ENCODE measurements at places on chromosomes 7 and 10.

- no peak for DNase-seq
Observed at GRCh38 chr10:119783665-119784027, 57.8 kb downstream of the INPP5F start.

DNA sequence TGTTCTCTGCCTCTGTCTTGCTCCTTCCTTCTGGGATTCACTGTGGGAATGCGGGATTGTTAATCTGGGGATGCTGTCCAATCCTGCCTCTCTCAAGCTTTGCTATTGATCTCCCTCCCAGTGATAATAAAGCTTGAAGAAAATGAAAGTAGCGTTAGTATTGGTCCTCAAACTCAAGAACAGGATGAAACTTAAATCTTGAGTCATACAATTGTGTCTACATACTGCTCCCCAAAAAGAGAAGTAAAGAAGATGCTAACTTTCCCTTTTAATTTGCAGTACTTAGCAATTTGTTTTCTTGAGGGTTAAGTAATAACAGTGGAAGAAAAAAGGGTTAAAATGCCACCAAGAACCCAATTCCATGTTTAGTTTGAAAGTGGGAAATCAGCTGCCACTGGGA lies 13.6 kb downstream of the CFTR start:
- no peak for DNase-seq

- no peak for DNase-seq
Observed at GRCh38 chr10:104331208-104331838, 6.9 kb downstream of the ITPRIP start.

DNA sequence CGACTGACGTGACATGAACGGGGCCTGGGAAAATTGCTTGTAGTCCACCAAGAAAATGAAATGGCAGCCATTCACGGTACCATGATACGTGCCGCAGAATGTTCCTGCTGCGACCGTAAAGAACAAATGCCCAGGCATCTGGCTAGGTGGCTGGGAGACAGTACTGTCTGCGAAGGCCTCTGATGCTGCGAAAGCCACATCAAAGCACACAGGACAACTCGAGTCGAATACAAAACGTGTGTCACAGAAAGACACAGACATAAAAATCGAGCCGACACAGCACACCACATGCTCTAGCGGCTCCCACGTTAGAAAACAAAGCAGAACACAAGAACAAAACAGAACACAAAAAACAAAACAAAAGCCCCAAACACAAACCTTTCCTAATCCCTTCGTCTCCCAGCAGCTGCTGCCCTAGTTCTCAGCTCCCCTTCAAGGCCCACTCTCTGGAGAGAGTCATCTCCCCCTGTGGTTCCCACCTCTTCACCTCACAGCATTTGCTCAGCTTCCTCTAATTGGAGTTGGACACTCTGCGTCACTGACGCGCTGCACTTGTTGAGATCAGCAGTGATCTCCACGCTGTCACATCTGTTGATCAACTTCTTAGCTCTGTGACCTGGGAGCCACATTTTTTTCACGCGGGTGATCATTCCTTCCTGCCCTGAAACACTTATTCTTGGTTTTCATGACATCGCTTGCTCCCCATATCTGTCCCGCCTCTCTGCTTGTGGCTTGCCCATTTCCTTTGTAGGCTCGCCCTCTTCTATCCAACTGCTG lies 112.2 kb downstream of the CLEC2L start:
- no peak for DNase-seq

- DNase-seq, result no peak
Observed at GRCh38 chr10:71435571-71436267, 39.0 kb downstream of the CDH23 start.

- no peak for DNase-seq
Observed at GRCh38 chr7:69683002-69683401, 84.7 kb downstream of the AUTS2 start.

DNA sequence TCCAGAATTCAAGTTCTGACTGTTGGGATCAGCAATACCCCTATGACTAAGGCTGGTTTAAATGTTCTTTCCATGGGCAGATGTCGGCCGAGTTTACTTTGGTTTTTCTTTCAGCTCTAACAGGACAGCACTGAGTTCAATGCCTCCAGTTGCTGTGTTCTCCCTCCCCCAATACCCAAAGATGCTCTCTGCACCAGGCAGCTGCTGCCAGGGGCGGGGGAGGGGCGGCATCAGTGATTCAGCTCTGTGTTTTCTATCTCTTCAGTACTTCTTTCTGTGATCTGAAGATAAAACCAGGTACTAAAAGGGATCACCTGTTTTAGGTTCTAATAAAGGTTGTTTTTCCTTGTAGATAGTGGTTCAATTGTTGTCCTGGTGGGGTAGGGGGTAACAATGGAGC lies 576.7 kb upstream of the POT1 start:
- no peak for DNase-seq

- DNase-seq, result no peak
Observed at GRCh38 chr10:92222603-92223262, 68.1 kb downstream of the CPEB3 start.

GRCh38 chr10:96236090-96236478 lies 35.3 kb downstream of the BLNK start:
- no peak for DNase-seq

GRCh38 chr10:131651674-131652437 lies 249.0 kb upstream of the PPP2R2D start:
- no peak for DNase-seq

DNA sequence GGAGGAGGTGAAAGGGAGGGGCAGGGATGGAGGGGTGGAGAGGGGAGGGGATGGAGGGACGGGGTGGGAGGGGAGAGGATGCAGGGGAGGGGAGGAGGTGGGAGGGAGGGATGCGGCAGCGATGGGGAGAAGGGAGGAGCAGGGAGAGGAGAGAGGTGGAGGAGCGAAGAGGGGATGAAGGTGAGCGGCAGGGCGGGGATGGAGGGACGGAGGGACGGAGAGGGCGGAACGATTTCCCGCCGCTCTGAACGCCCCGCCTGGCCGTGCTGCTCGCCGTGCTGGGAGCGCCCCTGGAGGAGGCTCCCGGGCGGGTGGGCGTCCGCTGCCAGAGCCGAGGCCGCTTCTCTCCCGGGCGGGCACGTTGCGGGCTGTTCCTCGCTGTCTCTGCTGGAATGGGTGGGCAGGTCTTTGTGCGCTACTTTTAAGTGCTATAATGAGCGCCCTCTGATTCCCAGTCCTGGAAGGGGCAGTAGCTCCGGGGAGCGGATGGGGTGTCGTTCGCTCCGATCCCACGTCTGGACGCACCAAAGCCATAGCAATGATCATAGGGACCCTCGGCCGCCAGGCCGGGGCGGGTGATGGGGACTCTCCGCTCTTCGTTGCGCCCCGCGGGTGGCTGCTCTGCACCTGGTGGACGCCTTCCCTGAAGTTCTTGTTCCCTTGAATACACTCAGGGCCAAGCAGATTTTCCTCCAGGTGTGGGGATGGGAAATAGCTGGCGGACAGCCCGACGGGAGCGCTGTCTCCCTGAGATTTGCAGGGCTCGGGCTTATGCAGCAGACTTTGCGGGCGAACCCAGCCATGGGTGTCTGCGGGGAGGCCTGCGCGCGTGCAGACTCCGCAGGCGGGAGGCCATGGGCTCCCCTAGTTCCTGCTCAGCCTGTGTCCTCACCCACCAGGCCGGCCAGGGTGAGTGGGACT lies 81.1 kb upstream of the CPXM2 start:
- no peak for DNase-seq

GRCh38 chr10:75718991-75719390 lies 287.6 kb downstream of the LRMDA start:
- no peak for DNase-seq

DNA sequence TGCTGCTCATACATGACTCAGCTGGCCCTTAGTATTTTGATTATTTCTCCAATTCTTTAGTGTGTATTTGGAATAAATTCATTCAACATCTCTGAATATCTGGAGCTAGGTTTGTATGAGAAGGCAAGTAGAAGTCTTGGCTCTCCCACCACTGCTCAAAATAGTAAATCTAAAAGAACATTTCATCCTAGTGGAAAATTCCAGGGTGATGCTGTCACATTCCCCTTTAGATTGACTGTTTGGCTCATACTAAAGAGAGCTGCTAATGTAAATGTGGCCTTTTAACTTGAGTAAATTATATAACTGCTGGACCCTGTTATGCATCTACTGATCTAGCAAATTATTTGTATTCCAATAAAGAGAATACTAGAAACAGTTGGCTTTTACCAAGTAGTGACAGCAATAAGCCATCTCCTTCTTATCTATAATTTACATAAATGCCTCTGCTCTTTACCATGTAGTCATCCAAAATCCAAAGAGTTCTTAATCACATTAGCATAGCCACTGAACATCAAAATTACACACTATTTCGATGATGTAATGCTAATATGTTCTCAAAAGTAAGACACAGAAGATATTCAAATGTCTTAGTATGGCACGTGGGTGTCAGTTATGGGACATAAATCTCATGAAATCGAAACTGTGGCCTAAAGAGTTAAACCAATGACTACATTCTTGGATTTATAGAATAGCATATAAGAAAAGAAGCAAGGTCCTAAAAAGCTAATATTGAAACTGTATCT lies 86.9 kb upstream of the KCND2 start:
- DNase-seq, result no peak

GRCh38 chr10:75887992-75888680 lies 456.7 kb downstream of the LRMDA start:
- DNase-seq, result no peak

GRCh38 chr10:96918214-96919002 lies 86.3 kb downstream of the LCOR start:
- DNase-seq, result no peak

- no peak for DNase-seq
Observed at GRCh38 chr7:22117222-22117621, 171.5 kb upstream of the CDCA7L start.

GRCh38 chr10:117461766-117462423 lies 80.7 kb upstream of the EMX2 start:
- DNase-seq, result peak; percentile 74

- DNase-seq, result no peak
Observed at GRCh38 chr10:94851263-94851662, 87.2 kb upstream of the CYP2C9 start.

GRCh38 chr7:1235501-1236131 lies 2.9 kb downstream of the UNCX start:
- no peak for DNase-seq

- DNase-seq, result no peak
Observed at GRCh38 chr10:53284615-53285182, 512.1 kb upstream of the MBL2 start.

DNA sequence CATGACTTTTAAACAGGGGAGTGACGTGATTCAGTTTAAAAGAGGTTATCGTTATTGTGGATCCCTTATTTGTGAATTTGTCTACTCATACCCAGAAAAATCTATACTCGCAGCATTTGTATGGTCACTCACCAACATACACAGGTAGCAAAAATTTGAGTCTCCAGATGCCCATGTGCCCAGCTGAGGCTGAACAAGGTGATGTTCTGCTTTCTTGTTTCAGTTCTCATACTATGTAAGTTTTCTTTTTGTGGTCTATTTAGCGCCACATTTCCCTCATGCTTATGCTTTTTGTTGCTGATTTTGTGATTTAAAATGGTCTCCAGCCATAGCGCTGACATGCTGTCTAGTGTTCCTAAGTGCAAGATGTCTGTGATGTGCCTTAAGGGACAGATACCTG lies 312.9 kb upstream of the SEMA3A start:
- no peak for DNase-seq

DNA sequence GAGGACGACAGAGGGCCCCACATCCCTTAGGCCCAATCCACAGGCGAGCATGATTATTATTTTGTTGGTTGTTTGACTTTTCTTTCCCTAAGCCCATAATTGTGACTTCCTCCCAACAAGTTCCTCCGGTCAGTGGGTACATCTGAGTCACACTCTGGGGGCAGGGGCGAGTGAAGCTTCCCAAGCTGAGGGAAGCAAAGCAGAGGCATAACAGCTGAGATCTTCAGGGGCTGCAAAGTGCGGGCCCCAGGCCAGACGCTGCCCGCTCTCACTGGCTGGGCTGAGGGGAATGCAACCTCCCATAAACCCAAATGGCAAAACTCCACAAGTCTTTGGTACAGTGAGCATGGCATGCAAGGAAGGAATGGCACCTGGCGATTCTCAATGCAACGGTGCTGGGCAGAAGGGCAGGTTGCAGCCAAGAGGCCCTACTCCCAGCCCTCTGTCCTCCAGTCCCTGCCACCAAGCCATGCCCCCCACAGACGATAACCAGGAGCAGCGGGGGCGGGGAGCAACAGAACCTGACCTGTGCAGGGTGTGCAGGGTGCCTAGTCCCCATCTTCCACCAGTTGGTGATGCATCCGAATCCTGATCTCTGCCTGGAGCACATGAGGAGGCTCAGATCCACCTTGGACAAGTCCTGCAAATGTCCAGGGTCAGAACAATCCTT lies 25.3 kb downstream of the TNS3 start:
- DNase-seq, result no peak

GRCh38 chr7:20954711-20955619 lies 168.3 kb upstream of the SP8 start:
- DNase-seq, result no peak

DNA sequence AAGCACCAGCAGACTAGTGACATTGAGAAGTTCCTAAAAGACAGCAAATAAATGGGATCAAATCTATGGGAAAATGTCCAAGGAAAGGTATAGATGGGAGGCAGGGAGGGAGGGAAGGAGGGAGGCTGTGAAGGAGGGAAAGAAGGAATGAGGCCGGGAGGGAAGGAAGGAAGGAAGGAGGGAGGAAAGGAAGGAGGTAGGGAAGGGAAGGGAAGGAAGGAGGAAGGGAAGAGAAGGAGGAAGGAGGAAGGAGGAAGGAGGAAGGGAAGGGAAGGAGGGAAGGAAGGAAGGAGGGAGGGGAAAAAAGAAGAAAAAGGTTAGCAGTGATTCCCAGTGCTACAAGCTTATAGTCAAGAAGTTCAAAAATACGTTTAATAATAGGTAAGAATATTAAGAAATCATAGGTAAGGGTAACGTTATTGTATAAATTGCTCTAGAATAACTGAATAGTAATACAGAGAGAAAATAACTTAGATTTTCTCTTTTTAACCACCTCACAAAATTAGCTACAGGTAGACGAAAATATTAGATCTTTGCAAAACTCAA lies 106.9 kb downstream of the LMBR1 start:
- DNase-seq, result no peak

GRCh38 chr10:69636273-69636575 lies 6.2 kb downstream of the FAM241B start:
- DNase-seq, result no peak

GRCh38 chr7:6106140-6106904 lies 75.1 kb downstream of the ANKRD61 start:
- DNase-seq, result no peak

DNA sequence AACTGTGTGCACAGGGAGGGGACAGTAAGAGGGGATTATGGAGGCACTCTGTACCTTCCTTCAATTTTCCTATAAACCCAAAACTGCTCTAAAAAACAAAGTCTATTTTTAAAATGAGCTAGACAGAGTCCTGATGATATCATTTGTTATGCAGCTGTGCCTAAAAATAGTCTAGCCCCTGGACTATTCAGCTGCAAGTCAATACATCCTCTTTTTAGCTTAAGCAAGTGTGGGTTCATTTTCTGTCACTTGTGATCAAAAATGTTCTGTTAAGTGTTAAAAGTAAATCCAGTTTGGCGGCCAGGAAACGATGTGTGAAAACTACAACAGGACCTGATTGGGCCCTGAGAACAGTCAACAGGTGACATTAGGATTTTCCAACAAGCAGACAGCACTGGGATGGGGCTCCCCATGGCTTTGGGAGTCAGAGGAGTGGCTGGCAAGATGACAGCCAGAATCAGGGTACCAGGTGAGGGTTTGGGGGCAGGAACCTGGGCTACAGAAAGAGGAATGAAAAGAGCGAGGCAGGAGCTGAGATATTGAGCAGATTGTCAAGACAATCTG lies 33.9 kb downstream of the FAM107B start:
- no peak for DNase-seq

- no peak for DNase-seq
Observed at GRCh38 chr10:47365431-47366180, 17.4 kb downstream of the RBP3 start.

GRCh38 chr7:35624299-35625186 lies 70.4 kb downstream of the HERPUD2 start:
- no peak for DNase-seq

- no peak for DNase-seq
Observed at GRCh38 chr7:154864523-154864891, 138.4 kb downstream of the PAXIP1 start.

Measured in glomerular endothelial cell (primary cell).